ENCODE measurements at places on chromosomes 1 and 21.

GRCh38 chr1:169105434-169106094 lies 926 bp upstream of the ATP1B1 start:
- peak; percentile 33 for DNase-seq

- no peak for DNase-seq
Measured at GRCh38 chr1:53578358-53578757, 119.2 kb downstream of the DMRTB1 start.

- DNase-seq, result no peak
Measured at GRCh38 chr1:165313903-165314302, 42.6 kb downstream of the LMX1A start.

- no peak for DNase-seq
Measured at GRCh38 chr1:84736944-84737343, 46.7 kb upstream of the SSX2IP start.

GRCh38 chr1:52296345-52296744 lies 69.7 kb downstream of the CC2D1B start:
- DNase-seq, result peak; percentile 22

DNA sequence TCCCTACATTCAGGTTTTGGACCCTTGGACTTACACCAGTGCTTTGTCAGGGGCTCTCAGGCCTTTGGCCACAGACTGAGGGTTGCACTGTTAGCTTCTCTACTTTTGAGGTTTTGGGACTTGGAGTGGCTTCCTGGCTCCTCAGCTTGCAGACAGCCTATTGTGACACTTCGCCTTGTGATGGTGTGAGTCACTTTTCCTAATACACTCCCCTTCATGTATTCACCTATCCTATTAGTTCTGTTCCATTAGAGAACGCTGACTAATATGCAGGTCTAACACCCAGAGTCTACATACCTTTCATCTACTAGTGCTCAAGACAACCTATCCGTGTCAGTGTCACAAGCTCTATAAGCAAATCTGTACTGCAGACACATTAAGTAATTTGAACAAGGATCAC lies 605.3 kb downstream of the KCNT2 start:
- no peak for DNase-seq

GRCh38 chr1:204464187-204464631 lies 30.4 kb downstream of the PIK3C2B start:
- no peak for DNase-seq

GRCh38 chr1:232305050-232305449 lies 324.9 kb downstream of the SIPA1L2 start:
- DNase-seq, result no peak

- DNase-seq, result peak; percentile 59
Measured at GRCh38 chr1:179206812-179207211, 22.7 kb downstream of the ABL2 start.

Measured in muscle of back (tissue), 13 donors.